Fibroblast of skin of right quadriceps (primary cell): ENCODE measurements at places on chromosomes 6 and 20.

DNA sequence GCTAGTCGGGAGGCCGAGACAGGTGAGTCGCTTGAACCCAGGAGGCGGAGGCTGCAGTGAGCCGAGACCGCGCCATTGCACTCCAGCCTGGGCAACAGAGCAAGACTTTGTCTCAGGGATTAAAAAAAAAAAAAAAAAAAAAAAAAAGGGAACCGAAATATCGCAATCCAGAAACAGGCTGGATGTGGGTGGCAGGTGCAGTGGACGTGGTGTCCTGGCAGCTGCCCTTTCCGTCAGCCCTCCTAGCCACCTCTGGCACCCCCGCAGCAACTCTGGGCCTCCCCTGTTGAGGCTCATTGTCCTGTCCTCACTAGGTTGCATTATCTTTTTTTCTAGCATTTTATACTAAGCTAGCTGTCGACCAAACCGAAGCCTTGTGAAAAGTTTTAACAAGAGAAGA, 113.5 kb downstream of the DTNBP1 start:
- DNase-seq, result no peak

DNA sequence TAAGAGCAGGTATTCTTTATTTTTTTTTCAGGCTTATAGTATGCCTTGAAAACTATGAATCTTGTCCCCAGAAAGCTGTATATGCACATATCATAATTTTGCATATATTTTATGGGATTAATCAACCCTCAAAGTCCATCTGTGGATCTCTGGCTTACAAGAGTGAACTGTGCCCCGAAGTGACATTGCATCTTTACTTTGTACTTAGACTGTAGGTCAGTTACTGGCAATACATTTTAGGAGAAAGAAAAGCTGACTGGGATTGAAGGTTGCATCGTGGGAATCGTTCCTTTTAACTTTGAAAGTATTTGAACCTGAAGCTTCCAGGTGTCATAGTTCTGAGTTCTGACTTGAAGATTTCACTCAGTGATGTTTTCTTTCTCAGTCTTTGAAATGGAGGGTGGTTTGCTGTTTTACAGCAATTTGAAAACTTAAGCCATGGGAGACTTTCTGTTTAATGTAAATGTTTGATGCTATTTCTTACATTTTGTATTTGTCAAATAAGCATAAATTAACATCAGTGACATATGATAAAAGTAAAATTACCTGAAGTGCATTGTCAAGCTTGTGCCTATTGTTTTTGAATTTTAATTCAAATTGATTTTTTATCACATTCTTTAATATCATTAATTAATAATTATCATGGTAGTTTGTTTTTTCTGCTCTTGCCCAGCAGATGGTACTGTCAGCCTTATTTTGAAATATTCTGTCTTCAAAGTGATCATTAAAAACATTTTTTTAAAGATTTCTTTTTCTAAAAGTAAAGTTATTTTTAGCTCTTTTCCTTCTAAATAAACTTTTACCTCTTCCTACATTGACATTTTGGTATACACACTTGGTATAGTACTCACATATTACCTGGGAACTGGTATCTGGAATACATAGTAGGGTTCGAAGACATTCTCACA, 29.0 kb downstream of the L3MBTL3 start:
- no peak for DNase-seq

GRCh38 chr6:166933396-166933795, 23.0 kb downstream of the RNASET2 start:
- no peak for DNase-seq

DNA sequence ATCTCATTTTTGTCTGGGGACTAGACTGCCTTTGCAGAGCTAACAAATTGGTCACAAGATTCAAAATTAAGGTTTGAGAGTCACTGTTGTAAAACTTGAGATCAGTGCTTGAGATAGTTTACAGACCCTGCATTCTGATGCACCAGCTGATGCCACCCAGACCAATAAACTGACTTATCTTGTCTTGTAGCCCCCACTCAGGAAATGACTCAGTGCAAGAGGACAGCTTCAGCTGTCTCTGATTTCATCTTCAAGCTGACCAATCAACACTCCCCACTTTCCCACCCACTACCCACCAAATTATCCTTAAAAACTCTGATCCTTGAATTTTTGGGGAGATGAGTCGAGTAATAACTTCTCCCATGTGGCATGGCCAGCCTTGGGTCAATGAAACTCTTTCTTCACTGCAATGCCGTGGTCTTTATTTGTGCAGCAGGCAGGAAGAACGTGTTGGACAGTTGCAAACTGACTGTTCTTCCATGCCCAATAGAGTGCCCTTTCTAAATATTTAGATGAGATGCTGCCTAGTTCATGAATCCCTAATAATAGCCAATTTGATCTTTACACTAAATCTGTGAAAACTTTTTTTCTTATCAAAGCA, 48.3 kb upstream of the PROKR2 start:
- DNase-seq, result peak; percentile 57

GRCh38 chr6:27280064-27280539, 32.0 kb downstream of the POM121L2 start:
- peak; percentile 58 for DNase-seq

DNA sequence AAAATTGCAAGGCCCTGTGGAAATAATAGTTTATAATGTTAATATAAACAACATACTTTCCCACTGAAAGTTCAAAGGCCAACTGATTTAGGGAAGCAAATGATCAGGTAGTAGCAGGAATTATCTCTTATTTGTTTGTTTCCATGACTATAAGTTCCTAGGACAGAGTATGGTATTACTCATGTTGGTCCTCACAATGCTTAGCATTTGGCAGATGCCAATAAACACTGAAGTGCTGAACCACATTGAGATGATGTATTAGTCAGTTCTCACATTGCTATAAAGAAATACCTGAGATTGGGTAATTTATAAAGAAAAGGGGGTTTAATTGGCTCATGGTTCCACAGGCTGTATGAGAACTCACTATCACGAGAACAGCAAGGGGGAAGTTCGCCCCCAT, 129.6 kb upstream of the NUP153 start:
- DNase-seq, result no peak

DNA sequence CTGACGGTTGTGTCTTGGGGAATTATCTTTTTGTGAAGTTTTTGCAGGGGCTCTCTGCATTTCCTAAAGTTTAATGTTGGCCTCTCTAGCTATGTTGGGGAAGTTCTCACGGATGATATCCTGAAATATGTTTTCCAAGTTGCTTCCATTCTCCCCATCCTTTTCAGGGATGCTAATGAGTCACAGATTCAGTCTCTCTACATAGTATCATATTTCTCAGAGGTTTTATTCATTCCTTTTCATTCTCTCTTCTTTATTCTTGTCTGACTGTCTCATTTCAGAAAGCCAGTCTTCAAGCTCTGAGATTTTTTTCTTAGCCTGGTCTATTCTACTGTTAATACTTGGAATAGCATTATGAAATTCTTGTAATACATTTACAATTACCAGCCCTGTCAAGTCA, 61.3 kb downstream of the UNC5CL start:
- DNase-seq, result no peak

GRCh38 chr6:127383988-127384387, 40.6 kb upstream of the ECHDC1 start:
- peak; percentile 62 for DNase-seq

GRCh38 chr6:147023148-147023547, 181.1 kb upstream of the STXBP5 start:
- no peak for DNase-seq

GRCh38 chr20:45011108-45011526, 44.8 kb downstream of the STK4 start:
- DNase-seq, result peak; percentile 61

DNA sequence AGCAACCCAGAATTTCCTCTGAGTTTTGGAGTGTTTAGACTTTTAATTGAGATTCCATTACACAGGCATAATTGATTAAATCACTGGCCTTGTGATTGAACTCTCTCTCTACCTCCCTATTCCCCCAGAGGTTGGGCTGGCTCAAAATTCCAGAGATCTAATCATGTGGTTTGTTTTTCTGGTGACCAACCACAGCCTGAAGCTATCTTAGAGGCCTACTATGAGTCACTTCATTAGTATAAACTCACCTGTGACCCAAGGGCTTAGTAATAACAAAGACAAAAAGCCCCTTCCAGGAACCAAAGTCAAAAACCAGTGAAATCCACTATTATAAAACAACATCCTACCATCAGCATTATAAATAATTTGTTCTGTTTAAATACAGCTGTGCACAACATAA, 992.5 kb upstream of the CITED2 start:
- DNase-seq, result peak; percentile 73

DNA sequence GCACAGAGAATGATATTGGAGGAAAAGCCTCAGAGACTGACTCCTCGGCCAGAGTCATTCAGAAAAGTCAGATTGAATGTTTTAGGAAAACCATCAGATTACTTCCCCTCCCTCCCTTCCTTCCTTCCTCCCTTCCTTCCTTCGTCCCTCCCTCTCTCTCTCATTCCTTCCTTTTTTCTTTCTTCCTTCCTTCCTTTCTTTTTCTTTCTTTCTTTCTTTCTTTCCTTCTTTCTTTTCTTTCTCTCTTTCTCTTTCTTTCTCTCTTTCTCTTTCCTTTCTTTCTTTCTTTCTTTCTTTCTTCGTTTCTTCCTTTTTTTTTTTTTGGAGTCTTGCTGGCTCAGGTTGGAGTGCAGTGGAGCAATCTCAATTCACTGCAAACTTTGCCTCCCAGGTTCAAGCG, 7.4 kb downstream of the OCSTAMP start:
- no peak for DNase-seq

GRCh38 chr20:12570371-12570770, 438.4 kb upstream of the SPTLC3 start:
- DNase-seq, result no peak

DNA sequence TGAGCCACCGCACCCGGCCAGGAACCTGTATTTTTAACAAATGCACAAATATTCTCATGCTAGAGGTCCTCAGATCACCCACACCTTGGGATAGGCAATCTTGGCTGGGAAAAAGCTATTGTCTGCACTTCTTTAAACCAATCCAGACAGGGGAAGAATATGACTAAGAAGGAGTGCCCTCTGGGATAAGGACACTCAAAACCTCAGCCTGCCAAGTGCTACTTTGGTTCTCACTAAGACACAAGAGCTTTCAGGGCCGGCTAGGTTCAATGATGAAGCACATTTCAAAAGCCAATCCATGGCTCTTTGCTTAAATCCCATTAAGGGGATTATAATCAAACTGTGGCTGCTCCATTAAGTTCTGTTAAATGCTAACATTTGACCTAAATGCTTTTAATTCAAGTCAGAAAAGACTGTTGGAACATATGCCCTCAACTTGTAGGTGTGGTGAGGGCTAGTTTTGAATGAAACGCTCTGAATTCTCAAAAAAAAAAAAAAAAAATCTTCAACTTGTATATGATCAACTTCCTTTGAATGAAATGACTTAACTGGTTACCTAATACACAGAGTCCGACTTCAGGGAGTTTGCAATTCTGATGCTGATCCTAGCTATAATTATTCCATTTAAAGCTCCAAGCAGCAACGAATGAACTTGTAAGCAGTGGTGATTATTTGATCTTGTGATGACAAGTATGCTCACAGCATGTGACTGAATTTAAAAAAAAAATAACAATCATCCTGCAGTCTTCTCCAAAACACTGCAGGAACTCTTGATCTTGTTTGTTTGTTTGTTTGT, 56.6 kb downstream of the SLC23A2 start:
- no peak for DNase-seq

- no peak for DNase-seq
Observed at GRCh38 chr6:161128230-161128629, 136.7 kb downstream of the MAP3K4 start.

- no peak for DNase-seq
Observed at GRCh38 chr20:16611817-16612216, 38.6 kb upstream of the KIF16B start.

- DNase-seq, result no peak
Observed at GRCh38 chr6:79375635-79376337, 141.3 kb upstream of the HMGN3 start.

GRCh38 chr6:155291291-155291690, 23.0 kb downstream of the TFB1M start:
- no peak for DNase-seq

DNA sequence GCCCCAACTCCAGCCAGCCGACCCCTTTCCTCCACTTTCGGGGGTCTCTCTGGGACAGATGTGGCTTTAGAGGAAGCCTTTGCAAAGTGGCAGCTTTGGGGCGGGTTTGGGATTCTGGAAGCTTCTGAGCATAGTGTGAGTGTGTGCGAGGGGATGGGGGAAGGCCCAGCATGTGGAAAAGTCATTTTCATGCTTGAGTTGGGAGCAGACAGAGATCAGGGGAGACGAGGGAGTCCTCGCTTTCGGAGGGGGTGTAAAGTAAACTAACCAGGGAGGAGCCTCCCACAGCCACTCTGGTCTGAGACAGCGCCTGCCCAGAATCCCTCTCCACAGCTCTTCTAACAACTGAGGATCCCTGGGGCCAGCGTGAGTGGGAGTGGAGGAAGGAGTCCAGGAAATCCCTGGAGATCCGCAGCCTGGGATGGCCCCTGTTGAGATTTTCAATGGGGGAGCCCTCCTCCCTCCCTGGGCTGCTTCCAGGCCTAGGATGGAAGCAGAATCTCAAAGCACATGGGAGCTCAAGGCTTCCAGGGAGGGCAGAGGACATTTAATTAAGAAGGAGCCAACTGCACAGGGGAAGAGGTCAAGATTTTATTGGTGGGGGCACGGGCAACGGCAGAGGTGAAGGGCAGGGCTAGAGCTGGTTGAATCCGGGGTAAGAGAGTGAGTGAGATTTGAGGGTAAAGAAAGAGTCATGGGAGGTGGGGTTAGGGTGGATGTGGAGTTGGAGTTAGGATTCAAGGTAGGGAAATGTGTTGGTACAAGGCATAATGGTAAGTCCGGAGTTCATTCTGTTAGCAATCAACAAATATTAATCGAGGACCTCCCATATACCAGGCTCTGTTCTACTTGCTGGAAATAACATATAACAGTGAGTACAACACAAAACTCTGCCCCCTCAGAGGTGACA, 102.3 kb upstream of the FOXP4 start:
- peak; percentile 49 for DNase-seq

- no peak for DNase-seq
Observed at GRCh38 chr6:102902471-102902870, 1509.0 kb downstream of the GRIK2 start.

DNA sequence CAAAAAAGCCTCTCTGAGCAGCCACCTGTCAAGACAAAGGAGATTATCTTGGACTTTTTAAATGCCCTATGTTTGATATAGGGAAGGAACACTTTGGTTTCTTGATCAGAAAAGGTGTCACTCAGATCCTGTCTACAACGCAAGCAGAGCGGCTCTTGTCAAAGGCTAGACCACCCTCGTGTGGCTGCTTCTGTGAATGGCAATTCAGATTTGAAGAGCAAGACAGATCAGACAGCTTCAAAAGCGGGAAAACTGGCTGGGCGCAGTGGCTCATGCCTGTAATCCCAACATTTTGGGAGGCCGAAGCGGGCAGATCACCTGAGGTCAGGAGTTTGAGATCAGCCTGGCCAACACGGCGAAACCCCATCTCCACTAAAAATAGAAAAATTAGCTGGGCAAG, 10.1 kb upstream of the NXT1 start:
- DNase-seq, result peak; percentile 60

GRCh38 chr6:80356000-80356399, 249.5 kb downstream of the BCKDHB start:
- DNase-seq, result no peak

DNA sequence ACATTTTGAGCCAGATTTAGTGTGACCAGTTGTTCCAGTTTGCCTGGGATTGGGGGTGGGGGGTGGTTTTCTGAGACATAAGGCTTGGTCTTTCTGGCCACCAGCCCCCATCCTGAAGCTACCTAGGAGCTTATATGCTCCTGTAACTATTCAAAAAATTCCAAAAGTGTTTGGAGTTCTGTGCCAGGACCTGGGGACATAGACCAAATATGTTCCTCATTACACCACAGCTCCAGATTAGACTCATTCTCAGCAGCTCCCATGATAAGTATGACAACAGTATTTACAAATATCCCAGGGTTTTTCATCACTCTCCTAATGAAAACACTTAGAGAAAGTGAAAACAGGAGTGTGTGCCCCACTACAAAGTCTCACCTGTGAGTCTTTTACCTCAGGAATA, 37.8 kb upstream of the RNF144B start:
- peak; percentile 13 for DNase-seq
